ENCODE measurements at places on chromosomes 11 and 22.
A peak's percentile ranks its signal among the peaks of the same experiment; 100 is the strongest.

- DNase-seq: no peak
Measured at GRCh38 chr22:32866953-32867352, 65.4 kb downstream of the TIMP3 start.

DNA sequence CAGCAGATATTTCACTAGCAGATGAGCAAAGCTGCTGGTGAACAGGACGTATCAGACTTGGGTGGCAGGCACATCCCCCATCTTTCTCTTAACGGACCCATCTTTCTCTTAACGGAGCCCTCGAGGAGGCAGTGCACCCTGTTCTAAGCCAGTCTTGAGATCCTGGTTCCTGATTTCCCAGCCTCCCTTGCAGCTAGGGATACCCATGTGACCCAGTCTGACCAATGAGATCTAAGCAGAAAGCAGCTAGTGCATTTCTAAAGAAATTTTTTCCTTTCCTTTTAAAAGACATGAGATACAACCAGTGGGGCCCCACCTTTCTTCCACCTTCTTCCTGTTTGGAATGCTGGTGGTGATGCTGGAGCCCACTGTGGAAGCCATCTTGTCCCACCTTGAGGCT is 13.6 kb upstream of the ELFN2 start:
- DNase-seq: no peak

GRCh38 chr11:61747192-61747966 is 5.1 kb upstream of the MYRF start:
- peak; percentile 29 for DNase-seq

GRCh38 chr11:57643802-57644201 is 5.9 kb downstream of the YPEL4 start:
- no peak for DNase-seq

DNA sequence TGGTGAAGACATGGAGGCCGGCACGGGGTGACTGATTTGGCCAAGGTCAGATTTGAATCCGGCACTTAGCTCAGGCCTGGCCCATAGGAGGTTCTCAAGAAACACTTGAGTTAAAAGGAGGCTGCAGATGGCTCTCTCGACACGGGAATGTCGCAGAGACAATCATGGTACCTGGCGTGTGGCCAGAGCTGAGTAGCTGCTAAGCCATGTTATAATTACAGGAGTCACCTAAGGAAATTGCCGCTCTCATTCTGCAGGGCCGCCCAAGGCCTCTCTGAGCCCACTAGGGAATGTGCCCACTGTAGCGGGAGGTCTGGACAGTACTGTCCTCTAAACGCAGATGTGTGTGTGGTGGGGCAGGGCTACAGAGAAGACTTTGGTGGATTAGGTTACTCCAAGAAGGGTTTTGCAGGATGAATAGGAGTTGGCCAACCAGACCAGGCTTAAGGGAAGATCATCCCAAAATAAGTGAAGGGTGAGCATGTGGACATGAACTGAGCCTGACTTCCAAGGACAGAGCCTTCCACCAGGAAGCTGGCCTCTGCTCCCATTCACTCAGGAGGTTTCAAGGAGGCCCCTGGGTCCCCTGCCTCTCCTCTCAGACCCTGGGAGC is 19.3 kb upstream of the PRR5 start:
- DNase-seq: no peak

DNA sequence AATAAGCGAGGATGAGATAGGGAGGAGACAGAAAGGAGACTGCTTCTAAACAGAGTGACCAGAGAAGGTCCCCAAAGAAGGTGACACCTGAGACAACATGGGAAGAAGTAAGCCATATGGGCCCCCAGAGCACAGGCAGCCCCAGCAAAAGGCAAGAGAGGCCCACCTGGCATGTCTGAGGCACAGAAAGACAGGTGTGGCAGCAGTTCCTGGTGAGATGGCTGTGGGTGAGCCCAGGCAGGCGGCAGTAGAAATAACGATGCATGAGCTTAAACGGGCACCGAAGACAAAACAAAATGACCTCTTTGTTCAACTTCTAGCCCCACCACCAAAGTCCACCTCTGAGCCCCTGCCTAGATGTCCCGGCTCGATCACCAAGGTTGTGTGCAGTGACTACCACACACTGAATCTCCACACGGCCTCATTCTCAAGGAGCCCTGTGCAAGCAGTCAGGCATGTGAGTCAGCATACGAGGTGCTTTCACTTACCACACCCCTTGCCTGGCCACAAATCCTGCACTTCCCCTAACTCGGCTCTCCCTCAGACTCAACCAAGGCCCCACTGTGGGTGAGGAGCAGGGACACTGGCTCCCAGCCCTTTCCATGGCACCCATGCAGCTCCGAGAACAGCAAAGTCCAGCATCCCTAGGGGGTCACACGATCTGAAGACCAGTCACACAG is 77.6 kb downstream of the PACSIN2 start:
- peak; percentile 77 for DNase-seq

GRCh38 chr11:130310622-130311021 is 4.1 kb downstream of the ZBTB44 start:
- no peak for DNase-seq

GRCh38 chr22:48895831-48896765 is 931.6 kb downstream of the BRD1 start:
- DNase-seq: no peak

- no peak for DNase-seq
Measured at GRCh38 chr11:131408025-131408640, 37.7 kb downstream of the NTM start.

GRCh38 chr22:33180356-33180755 is 122.2 kb upstream of the SYN3 start:
- no peak for DNase-seq

GRCh38 chr11:61540528-61540927 is 32.0 kb downstream of the LRRC10B start:
- DNase-seq: no peak

DNA sequence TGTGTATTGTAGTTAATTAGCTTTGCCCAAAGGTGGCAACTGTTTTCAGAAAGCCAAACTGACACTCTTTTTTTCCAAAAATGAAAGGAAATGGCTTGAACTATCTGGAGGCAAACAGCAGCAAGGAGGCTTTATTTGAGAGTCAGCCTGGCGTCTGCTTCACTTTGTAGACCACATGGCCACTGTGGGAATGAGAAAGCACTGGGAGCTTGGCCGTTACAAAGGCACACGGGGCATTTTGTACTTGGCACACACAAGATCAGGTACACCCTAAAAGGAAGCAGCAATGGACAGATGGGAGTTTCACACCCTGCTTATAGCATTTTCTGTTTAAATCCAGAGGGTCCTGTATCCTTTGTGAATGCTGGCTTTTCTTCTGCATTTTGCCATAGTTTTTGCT is 126.3 kb downstream of the MPPED2 start:
- DNase-seq: no peak

DNA sequence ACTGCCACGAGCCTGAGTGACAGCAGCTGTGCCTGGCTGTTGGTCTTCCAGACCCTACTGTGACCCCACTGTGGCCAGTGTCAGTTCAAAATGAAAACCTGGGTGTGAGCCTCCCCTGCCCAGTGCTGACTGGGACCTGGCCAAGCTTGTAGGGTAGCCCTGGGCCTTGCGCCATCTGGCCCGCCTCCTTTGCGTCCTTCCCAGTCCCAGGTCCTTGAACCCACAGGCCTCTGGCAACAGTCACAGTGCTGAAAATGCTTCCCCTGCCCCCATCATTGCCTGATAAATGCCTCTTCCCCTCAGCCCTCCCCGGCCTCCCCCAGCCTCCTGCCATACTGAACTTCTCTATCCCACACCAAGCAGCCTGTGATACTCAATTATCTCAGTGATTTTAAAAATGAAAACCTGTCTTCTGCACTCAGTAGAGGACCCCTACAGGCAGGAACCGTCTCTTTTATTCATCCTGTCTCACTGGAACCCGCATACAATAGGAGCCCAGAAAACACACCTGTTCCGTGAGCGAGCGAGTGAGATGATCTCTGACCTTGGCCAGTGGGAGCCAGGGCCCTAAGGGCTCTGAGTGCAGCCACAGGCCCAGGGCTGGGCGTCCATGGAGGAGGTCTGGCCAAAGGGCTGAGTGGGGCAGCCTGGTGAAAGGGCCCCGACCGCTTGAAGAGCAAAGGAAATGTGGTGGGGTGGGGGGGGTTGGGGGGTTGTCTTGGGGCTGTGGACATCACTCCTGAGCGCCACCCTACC is 49.7 kb upstream of the TTLL12 start:
- DNase-seq: no peak

DNA sequence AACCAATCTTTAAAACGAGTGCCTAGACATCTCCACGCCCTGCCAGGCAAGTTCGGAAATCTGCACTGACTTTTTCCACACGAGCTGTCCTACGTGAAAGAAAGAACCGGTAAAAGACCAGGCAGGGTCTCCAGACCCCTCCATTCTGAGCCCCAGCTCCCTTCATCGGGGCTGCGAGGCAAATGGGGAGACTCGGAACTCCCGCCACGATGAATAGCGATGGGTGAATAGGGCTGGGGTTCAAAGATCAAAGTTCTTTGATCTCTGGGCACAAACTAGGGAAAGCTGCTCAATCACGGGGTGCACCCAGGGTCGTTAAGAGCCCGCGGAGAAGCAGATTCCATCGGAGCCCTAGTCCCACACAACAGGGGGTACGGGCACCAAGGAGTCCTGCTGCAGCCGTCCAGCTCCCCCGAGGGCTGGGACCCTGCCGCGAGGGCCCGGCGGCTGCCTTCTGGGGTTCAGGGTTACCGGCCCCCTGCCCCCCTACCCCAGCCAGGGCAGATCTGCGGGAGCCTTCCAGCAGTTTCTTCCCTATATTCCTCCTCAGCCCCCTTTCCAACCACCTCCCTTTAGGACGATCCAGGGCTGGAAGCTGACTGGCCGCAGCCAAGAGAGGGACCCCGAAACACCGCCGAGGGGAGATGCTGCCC is 1.1 kb downstream of the LRP4 start:
- no peak for DNase-seq

DNA sequence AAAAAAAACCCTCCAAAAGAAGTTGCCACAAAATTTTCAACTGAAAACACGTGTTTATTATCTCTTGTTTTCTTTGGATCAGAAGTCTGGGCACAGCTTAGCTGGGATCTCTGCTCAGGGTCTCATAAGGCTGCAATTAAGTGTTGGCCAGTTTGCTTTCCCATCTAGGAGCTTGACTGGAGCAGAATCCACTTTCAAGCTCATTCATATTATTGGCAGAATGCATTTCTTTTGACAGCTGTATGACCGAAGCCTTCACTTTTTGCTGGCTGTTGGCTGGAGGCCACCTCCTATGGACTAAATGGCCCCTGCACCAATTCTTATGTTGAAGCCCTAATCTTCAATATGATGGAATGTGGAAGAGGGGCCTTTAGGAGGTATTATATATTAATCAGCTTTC is 139.6 kb downstream of the DDX10 start:
- no peak for DNase-seq

DNA sequence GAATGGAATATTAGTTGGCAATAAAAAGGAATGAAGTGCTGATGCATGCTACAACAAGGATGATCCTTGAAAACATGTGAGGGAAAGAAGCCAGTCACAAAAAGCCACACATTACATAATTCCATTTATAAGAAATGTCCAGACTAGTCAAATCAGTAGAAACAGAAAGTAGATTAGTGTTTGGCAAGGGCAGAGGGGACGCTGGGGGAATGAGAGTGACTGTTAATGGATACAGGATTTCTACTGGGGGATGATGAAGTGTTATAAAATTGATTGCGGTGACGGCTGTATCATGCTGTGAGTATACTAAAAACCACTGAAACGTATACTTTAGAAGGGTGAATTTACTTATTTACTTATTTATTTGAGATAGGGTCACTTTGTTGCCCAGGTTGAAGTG is 57.9 kb downstream of the C11orf58 start:
- no peak for DNase-seq

DNA sequence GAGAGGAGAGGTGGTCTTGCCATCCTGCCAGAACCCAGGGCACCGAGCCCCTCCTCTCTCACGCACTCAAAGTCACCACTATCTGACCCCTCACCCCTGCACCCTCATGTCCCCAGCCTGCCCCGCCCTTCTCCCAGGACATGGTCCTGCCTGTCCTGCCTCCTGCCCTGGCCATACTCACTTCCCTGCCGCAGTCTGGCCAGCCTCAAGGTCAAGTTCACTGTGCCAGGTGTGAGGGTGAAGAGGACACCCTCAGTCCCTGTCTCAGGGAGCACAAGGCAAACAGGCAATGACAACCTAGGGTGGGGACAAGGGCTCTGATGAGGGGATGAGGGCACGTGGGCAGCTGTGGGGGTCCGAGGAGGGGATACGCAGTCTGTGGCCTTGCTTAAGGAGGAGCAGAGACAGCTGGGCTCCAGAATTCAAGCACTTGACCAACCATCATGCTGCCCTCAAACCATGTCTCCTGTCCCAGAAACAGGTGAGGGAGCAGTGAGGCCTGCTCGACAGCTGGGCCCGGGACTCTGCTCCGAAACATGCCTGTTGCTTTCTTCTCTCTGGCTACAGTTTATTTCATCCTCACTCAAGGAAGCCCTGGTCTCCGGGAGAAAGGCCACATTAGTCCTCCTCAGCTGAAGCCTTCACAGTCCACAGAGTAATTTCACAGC is 36.6 kb downstream of the PDGFB start:
- DNase-seq: no peak

DNA sequence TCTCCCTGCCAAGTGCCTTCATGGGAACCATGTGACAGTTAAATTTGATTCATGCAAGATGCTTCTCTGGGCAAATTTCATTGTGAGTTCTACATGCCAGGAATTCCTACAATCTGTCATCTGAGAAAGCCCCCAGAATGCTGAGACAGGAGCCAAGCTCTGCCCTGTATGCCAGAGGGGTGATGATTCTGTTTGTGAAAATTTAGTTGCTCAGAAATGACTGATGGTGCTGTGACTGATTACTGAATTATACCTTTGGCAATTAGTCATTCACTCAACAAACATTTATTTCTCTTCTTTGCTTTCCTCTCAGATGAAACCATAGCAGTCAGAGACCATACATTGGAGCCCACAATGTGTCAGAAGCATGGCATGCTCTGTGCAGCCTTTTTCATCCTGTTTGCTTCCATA is 69.0 kb upstream of the ZBED5 start:
- no peak for DNase-seq

GRCh38 chr11:68610452-68611116 is 73.8 kb upstream of the GAL start:
- DNase-seq: no peak

DNA sequence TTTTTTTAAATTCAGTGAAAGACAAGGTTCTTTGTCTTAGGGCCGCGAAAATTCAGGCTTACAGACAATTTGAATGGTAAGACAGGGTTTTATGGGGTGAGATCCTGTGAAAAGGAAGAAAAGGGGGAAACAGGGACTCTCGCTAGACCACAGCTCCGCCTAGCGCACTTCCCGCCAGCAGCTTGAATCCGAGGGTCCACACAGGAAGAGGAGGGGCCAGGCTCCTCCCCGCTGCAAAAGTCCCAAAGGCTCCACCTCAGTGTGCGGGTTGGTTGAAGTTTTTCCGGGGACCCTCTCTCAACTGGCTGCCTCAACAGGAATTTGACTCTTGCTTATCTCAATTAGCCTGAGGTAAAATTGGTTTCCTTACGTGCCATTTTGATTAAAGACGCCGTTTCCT is 950.9 kb upstream of the CNTN5 start:
- DNase-seq: no peak

DNA sequence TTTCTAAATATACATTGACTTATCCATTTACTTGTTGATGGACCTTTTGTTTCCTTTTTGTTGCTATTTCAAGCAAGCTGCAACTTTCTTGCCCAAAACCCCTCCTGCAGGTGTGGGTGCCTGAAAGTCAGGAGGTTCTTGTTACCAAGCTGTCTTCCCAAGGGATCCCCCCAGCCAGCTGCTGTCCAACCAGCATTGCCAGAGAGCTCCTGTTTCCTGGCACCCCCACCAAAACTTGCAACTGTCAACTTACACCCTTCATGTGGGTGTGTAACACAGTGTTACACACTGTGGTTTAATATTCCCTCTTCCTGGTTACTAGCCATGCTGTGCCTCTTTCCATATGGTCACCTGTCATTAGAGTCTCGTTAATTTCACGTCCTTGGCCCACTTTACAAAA is 1.6 kb upstream of the KRTAP5-1 start:
- DNase-seq: no peak

Data from CD4-positive, alpha-beta T cell treated with Interleukin-1 beta for 1 hour (primary cell).